T-helper 17 cell (primary cell): ENCODE measurements at places on chromosomes 1 and 21.

DNA sequence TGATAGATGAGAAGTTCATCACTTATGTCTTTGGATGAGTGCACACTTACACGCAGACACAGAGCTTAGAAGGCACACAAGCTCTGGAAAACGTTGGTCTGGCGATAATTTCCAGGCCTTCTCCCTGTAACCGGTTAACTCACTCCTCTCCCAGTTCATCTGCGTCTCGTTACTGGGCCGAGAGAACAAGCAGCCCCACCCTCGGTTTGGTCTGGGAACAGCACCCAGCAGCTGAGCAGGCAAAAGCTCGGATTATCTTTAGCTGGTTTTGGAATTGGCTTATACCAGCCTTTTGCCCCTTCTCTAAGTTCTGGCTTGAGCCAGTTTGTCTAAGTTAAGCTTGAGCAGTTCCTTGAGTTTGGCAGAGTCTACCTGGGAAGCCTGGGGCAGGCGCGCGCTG, 27.3 kb upstream of the COL6A1 start:
- no peak for DNase-seq

- no peak for DNase-seq
Measured at GRCh38 chr1:3134381-3135072, 65.5 kb downstream of the PRDM16 start.

- no peak for DNase-seq
Measured at GRCh38 chr1:89900791-89901708, 80.2 kb downstream of the LRRC8D start.

DNA sequence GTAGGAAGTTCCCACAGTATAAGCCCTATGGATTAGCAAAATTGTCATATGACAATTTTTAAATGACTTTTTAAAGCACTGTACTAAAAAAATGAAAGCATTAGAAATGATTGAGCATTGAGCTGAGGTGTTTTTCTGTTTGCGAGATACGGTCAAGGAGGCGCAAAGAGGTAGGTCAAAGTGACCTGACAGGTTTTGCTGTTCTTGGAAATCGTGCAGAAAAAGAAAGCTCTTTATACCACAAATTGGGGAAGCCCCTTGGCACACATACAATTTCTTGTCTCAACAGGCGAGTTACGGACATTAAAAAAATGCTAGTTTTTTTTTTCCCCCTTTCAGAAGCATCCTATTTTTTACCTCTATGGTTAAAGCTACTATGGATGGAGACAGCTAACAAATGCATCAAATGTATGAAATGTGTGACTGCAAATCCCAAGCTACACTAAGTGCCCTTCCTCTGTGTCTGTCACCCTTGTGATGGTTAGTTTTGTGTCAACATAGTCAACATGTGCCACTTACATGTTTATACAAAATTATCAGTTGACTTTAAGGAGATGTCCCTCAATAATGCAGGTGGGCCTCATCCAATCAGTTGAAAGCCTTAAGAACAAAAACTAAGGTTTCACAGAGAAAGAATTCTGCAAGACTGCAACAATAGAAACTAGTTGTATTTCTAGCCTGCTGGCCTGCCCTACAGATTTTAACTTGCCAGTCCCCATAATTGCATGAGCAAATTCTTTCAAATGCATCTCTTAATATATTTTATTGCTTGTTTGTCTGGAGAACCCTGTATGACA, 29.3 kb downstream of the CRYZ start:
- no peak for DNase-seq

GRCh38 chr1:197912739-197913494, 4.3 kb upstream of the LHX9 start:
- DNase-seq: no peak

GRCh38 chr1:18077657-18078215, 29.9 kb upstream of the IGSF21 start:
- DNase-seq: no peak

DNA sequence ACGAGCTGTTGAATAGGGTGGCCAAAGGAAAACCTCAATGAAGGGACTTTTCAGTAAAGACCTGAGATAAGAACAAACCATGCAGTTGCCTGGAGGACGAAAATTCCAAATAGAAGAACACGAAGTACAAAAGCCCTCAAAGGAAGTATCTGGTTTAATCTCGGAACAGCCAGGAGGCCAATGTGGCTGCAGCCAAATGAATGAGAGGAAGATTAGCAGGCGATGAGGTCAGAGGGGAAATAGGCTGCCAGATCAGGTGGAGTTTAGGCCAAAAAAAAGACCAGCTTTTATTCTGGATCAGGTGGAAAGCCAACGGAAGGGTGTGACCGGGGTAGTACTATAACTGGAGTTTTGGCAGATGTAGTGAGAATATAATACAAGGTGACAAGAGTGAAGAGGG, 43.7 kb downstream of the SRSF11 start:
- no peak for DNase-seq

GRCh38 chr1:245121523-245121922, 33.3 kb upstream of the KIF26B start:
- no peak for DNase-seq

DNA sequence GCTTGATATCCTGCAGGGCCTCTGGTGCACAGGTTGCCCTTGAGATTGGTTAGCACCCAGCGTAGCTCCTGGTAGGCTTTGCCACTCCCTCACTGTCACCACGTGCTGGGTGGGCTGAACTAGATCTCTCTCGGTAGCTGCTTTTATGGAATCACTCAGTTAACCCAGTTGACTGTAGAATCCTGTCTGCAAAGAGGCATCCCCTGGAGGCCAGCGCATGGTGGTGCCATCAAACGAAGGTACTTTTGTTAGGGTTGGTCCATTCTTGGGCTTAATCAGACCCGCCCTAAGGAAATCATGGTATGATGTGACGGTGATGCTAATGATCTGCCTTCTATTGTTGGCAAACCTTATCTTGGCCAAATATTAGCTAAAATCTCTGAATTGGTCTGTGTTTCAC, 153.4 kb downstream of the GALNT2 start:
- no peak for DNase-seq

DNA sequence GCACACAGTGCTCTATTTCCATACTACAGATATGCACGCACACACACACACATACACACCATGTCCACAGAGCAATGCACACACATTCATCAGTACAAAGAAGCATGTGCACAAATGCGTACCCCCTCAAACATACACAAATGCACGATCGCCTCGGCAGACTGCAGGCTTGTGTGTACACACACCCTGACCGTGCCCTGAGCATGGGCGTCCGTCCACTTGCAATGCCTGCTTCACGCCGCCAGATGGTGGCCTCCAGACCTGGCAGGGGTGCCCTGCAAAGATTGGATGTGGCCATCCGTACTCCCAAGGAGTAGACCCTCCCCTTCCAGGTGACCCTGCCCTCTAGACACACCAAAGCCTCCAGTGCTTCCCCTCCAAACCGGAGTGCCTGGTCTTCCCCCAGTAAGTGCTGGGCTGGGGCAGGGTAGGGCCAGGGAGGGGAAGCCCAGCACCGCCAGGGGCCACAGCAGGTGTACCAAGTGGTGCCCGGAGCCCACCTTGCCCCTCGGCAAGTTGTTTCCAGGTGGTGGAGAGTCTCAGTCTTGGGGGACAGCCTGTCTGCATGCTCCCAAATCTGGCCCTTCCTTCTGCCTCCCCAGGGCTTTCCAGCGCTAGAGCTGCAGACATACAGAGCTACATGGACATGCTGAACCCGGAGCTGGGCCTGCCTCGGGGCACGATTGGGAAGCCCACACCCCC, 20.6 kb downstream of the ESPN start:
- no peak for DNase-seq

- DNase-seq: no peak
Measured at GRCh38 chr1:184041731-184042130, 4.2 kb upstream of the COLGALT2 start.

- no peak for DNase-seq
Measured at GRCh38 chr1:94701796-94702441, 118.2 kb upstream of the SLC44A3 start.

DNA sequence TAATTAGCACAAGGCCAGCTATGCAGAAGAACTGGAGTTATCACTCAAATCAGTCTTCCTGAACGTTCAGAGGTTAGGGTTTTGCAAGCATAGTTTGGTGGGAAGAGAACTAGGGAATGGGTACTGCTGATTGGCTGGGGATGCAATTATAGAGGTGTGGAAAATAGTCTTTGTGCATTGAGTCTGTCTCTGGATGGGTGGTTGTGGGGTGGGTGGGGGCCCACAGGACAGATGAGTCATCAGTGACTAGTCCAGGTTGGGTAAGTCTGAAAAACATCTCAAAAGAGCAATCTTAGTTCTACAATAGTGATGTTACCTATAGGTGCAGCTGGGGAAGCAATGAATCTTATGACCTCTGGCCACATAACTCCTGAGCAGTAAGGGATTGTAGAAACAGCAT, 89.7 kb upstream of the HMCN1 start:
- no peak for DNase-seq

GRCh38 chr1:206967096-206967849, 3.0 kb downstream of the FCAMR start:
- no peak for DNase-seq

- no peak for DNase-seq
Measured at GRCh38 chr1:81929106-81929505, 128.4 kb downstream of the ADGRL2 start.

GRCh38 chr1:107740579-107740978, 224.4 kb downstream of the VAV3 start:
- no peak for DNase-seq

GRCh38 chr1:101025283-101025656, 314 bp downstream of the DPH5 start:
- DNase-seq: no peak

DNA sequence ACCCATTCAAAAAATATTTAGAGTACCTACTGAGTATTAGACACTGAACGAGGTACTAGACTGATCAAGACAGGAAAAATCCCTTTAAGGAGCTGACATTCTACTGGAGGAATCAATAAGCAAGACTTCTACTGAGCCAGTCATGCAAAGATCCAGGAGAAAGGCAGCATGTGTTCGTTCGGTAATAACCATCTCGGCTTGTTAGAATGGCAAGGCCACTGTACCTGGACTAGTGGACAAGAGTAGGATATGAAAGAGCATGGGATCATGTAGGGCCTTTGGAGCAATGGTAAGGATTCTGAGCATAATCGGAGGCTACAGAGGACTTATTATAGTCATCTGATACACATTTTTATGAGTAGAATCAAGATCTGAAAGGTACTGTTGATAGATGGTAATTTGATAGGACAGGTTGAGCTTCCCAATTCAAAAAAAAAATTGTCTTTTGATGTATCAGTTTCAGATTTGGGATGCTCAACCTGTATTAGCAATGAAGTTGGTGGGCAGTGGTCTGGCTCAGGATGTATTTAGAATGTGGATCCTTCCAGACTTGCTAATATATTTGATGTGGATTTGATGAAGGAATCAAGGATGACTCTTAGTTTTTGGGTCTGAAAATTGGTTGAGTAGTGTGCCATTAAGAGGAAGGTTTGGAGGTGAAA, 2.3 kb downstream of the COX20 start:
- no peak for DNase-seq

- no peak for DNase-seq
Measured at GRCh38 chr1:91529856-91530255, 29.2 kb downstream of the CDC7 start.

- no peak for DNase-seq
Measured at GRCh38 chr1:159429074-159429861, 2.7 kb upstream of the OR10J4 start.

- DNase-seq: no peak
Measured at GRCh38 chr1:233617025-233617424, 3.1 kb downstream of the KCNK1 start.

GRCh38 chr1:229485318-229485717, 22.8 kb downstream of the NUP133 start:
- DNase-seq: no peak

DNA sequence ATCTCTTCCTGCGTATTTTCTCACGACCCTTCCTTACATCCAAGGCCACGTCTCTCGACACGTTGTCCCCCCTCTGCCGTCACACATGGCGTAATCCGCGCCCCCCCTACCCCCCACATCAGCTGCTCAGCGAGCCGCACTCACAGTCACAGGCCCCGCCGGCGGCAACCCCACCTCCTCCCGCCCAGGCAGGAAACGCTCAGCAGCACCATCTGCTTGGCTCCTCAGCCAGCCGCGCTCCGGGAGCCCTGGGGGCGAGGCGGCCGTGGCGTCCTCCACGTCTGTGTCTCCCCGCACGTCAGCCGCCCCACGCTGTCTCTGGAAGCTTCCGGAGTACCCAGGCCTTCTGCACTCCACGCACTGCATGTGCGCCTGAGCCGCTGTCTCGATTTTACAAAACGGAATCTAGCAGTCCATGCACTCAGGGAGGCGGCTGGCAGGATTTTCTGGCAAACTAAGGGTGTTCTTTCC, 64.6 kb downstream of the SIK1 start:
- peak; percentile 75 for DNase-seq

DNA sequence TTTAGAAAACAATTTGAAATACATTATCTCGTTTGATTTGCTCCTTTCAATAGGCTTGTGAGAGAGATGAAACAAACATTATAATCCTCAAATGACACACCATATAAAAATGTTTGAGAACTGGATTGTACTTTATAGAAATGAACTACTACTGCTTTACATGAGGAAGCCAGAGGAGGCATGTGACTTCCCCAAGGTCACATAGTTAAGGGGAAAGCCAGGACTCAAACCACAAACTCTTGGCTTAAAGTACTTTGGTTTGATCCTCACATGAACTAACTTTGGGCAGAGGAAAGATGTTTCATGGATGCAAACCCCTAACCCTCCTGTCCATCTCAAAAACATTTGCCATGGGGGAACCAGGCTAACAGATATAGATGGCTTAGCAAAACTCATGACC, 4.7 kb downstream of the ARHGEF11 start:
- DNase-seq: no peak

- no peak for DNase-seq
Measured at GRCh38 chr1:201653233-201653632, 114.3 kb downstream of the NAV1 start.

- no peak for DNase-seq
Measured at GRCh38 chr1:114719424-114719787, 2.8 kb upstream of the NRAS start.

DNA sequence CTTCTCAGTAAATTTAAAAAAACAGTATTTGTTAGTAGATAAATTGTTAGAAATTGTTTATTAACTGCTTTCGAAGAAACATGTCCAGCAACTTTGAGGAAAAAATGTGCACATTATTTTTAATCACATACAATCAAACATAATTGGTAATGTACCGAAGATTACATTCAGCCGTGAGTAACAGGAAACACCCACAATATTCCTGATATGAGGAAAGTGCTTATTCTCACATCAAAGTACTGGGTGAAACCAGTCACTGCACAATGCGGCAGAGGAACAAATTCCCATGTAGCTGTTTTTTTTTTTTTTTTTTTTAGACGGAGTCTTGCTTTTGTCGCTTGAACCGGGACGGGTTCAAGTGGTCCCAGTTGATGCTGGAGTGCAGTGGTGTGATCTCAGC, 9.7 kb downstream of the ACBD3 start:
- no peak for DNase-seq

DNA sequence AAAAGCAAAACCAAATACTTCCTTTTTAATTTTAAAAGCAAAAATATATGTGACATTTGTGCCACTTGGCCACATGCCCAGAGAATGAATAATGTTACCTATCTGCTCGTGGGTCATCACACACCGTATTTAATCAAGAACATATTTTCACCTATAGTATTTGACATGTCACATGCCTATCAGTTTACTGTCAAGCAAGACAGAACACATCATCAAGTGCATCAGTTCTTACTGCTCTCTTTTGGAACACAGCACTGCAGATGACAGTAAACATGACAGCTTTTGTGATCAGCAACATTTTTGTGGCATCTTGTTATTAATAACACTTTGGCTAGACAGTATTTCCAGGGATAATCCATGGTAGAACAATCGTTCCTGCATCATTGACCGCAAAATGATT, 134.4 kb downstream of the LRRC7 start:
- DNase-seq: no peak
